ENCODE measurements at places on chromosomes 12 and 14.

GRCh38 chr12:128815779-128816642 lies 7.7 kb downstream of the SLC15A4 start:
- DNase-seq = no peak

DNA sequence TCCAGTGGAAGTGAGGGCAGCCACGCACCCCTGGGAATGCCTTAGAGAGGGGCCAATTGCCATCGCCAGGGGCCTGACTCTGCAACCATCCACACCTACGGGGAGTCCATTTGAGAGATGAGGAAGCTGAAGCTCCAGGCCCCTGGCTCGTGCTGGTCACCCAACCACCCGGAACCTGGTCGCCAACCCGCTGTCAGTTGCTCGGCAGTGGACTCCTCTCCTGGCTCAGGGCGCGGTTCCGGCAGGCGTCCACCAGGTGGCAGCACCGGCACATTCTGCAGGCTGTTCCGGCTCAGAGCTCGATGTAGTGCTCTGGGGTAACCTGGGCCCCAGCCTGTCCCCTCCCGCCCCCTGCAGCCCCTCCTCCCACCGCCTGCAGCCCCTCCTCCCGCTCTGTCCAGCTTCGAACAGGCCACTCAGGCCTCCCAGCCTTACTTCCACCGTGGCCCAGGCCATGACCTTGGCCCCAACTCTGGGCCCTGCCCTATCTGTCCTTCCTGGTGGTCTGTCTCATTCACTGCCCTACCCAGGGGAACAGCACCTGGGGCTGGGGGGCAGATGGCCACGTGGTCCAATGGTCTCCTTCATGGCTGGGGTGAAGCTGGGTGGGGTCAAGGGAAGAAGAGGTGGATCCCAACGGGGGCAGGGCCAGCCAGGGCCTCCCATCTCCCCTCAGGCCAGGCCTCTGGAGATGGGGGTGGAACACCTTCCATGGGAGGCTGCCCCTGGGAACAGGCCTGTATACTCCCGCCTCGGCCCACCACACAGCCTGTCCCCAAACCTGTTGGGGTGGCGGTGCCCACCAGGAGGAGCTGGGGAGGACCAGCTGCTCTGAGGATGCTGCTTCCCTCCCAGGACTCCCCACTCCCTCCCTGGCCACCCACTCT lies 15.7 kb downstream of the SIVA1 start:
- peak; percentile 91 for DNase-seq

- no peak for DNase-seq
These were observed 11.6 kb upstream of the MDM2 start for GRCh38 chr12:68796399-68796798.

- DNase-seq = no peak
These were observed 85.4 kb upstream of the TMEM260 start for GRCh38 chr14:56494167-56494566.

DNA sequence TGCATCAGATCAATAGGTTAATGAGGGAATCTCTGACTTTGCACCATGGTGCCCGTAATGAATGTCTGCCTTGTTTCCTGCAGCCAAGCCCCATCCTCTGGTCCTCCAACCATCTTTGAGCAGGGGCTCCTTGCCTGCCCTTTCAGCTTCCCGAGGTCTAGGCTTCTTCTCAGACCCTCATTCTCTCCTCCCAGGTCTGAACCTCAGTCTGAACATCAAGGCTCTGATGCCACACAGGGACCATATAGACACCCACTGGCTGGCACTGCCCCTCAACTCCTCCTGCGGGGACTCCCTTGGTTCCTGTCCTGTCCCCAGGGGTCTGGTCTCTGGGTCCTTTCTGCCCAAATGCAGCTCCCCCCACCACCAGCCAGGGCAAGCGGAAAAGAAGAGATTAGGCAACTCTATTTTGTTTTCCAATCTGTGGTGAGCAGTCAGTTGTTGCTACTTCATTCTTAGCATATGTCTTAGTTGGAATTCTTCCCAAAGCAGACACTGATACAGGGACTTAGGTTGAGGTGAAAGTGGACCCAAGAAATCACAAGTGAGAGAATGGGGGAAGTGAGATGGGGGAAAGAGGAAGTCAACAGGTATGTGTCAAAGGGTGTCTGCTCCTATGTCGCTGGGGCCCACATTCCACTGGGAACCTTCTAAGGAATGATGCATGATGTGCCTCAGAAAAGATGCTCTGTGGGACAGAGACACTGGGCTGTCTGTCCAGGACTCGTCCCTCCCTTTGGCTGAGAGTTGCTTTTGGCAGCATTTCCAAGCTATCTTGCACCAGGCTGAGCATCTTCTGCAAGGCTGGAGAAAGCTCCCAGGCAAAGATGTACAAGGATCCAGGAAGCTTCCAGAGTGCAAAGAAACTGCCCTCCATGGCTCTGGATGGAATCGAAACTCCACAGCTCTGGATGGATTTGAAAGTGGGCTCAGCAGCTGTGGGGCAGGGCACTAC lies 1096.5 kb upstream of the TMEM132C start:
- no peak for DNase-seq

DNA sequence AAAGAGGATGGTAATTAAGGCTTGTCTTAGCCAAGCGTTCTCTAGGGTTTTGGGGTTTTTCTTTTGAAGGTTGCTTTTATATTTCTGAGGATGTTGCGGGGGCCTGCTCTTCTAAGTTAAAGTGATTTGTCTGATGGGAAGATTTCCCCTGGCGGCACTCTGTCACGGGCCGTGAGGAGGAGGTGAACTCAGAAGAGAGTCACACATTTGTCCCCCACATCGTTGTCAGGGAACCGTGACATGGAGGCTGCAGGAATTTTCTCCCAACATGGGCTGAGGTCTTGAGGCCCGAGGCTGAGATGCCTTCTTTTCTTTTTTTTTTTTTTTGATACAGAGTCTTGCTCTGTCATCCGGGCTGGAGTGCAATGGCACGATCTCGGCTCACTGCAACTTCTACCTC lies 71.5 kb downstream of the ADGRD1 start:
- DNase-seq = no peak

- DNase-seq = no peak
These were observed 40.3 kb downstream of the CFAP251 start for GRCh38 chr12:121958541-121959240.

DNA sequence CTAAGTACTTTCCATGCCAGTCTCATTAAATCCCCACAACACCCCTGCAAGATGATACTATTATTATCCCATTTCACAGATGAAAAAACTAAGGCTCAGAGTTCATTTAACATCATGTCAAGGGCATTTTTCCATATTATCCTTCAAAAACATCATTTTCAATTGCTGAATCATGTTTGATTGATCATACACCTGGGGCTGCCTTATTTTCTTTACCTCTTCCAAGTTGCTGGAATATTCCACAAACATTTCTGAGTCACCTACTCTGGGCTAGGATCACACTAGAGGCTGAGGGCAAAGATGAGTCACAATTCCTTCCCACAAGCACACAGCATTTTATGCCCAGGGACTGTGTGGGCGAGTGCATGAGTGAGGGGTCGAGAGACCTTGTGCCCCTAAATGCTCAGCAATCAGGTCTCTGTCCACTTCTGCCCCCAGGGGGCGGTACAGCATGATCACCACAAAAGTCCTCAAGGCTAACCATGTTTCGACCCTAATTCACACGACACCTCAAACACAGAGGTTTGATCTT lies 14.1 kb upstream of the TMEM119 start:
- DNase-seq = peak; percentile 41

DNA sequence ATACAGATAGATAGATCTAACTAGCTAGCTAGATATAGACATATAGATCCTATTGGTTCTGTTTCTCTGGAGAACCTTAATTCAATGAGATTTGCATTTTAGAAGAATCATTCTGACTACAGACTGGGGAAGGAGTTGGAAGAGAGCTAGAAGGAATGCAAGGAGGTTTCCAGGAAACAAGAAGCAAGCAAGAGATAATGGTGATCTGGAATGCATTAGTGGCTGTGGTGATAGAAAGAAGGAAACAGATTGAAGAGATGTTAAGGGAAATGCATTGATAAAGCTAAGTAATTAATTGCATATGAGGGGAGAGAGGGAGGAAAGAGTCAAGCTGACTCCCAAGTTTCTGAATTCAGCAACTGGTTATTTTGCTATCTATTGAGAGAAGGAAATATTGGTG lies 42.7 kb downstream of the DBX2 start:
- no peak for DNase-seq

DNA sequence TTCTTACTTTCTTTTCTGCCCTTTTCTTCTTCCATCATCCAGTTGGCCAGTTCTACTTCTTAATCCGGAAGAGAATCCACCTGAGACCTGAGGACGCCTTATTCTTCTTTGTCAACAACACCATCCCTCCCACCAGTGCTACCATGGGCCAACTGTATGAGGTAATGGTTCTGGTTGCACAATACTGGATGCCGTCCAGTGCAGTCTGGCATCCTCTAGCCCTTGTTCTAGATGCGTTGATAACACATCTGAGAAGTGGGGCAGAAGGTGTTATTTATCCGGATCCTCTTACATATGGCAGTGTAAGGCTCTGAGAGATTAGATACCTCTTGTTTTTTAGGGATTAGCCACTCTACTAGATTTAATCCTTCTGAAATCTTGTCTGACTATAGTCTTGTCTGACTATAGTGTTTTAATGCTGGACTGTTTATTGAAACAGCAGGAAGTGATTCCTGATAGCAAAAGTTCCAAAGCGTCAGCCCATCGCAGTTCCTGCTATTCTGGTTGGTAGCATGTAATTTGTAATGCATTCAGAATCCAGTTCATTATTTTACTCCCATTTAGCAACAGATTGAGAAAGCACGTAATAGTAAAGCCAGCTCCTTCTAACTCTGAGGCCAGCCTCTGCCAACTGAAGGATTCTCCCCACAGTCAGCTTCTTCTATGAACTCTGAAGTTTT lies 7.9 kb downstream of the GABARAPL1 start:
- DNase-seq = no peak

DNA sequence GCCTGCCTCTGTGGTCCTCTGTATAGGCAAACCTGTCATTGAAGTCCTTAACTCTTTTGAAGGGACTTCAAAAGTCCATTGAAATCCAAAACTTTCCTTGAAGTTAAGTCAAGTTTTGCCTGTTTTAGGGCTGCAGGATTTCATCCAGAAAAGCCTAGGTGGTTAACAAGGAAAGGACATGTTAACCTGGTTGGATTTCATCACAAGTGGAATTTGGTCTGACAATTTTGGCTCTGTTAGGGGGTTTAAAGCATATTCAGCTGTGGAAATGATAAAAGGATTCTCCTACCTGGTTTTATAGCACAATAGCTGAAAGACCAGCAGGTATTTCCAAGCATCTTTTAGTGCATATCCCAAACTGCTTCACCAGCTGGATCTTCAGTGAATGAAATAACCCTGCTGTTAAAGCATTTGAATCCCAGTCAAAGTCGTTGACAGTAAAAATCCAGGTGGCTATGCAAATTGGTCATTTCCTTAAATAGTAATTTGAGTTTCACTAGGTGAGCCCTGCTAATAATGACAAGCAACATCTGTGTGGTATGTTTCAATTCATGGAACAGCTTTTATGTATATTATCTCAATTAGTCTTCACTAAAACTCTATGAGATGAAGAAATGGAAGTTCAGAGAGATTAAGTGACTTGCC lies 400.5 kb downstream of the ETNK1 start:
- DNase-seq = no peak

DNA sequence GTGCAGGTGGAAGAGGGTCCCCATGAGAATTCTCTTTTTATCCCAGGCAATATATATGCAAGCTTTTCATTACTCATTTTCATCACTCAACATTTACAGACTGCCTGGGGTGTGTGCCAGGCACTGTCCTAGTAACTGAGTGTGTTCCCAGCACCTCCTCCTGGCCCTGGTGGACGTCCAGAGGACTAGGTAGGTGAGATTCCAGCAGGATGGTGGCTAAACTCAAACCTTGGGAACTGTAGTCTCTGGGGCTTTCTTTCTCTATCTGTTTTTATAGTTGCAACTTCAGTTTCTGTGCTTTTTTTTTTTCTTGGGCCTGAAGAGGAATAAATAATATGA lies 63.8 kb downstream of the SUSD6 start:
- DNase-seq = no peak

- DNase-seq = no peak
These were observed 2.4 kb downstream of the AGAP2 start for GRCh38 chr12:57735952-57736740.

DNA sequence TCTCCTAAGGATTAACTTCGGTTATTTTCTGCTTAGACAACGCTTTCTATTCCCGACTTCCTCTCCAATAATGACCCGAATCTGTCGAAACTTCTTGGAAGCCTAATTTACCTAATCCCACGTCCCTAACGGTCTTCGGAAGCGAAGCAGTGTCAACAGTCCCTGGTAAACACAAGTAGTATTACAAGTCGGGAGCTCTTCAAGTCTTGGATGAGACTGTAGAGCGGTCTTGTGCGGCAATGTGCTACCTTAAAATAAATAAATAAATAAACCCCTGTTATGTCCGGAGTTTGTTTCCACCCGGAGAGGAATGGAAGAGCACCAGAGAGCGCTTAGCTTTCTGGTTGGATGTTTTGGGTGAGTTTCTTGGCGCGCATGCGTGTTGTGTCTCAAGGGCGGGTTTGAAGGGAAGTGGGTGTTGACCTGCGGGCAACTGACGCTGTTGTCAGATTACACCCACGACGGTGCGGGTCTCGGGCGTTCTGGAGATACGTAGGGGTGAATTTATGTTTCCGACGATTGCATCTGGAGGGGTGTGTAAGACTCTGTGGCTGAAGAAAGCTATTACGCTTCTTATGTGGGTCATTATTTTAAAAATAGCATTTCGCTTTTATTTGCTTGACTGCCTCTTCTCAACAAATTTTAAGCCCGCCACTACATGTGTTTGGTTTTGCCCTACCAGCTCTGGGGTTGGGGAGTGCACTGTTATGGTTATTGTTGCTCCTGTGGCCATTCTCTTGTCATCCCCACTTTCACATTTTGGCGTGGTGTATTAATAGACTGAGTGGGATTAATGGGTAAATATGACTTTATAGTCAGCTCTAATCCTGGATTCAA lies at the start of the genes KIAA0586 and TIMM9:
Gene KIAA0586 (plus strand): TSS at position 439 of the 837 bp plus-strand sequence. CDS start 546 bp downstream, outside the sequence.
Gene TIMM9 (minus strand): TSS at position 251 of the 837 bp plus-strand sequence. CDS start 15,586 bp downstream, outside the sequence.
- peak; percentile 94 for DNase-seq

DNA sequence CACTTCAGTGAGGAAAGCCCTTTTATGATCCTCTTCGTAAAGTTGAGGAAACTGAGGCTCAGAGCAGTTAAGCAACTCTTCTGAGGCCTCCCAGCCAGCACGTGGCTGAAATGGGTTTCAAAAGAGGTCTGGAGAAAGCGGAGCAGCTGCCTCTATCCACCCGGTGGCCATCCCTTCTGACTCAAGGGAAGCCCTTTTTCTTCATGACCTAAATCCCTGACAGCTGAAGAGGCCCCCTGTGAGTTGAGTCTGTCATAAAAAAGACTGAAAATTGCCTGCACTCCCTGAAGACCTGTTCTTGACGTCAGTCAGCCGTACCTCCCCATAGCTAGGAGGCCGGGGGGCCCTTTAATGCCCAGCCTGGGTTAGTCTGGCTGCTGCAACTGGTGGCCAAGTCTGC lies 10.7 kb downstream of the CMKLR1 start:
- no peak for DNase-seq

- no peak for DNase-seq
These were observed 460.6 kb downstream of the CCDC91 start for GRCh38 chr12:28650906-28651305.

Data from T-helper 2 cell (primary cell).